ENCODE measurements at places on chromosomes 6 and 20. TPM values are rescaled to one million over a fixed set of nuclear protein-coding genes. Genes with fewer than 3 reads are reported as not detected.
A peak's percentile ranks its signal among the peaks of the same experiment; 100 is the strongest.

- peak; percentile 86 for DNase-seq
These were observed 2.1 kb upstream of the HIVEP1 start for GRCh38 chr6:12009876-12010634.

DNA sequence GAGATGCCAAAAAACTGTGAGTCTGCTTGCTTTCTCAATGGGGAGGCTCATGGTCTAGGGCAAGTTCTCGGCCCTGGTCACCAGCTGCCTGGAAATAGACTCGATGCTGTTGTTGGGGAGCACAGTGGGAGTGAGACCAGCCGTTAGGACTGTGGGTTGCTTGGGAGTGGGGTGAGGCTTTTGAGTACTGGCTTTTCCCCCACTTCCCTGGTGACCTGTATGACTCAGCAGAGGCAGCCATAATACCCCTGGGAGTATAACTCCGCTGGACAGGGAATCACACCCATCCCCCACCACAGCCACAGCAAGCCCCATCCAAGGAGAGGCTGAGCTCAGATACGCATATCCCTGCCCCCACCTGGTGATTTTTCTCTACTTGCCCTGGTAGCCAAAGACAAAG, 48.9 kb upstream of the OGFRL1 start:
- no peak for DNase-seq

- no peak for DNase-seq
These were observed 11.8 kb upstream of the SNRPC start for GRCh38 chr6:34745277-34746103.

- DNase-seq = peak; percentile 75
These were observed 15.2 kb downstream of the RSPH4A start for GRCh38 chr6:116631379-116631990.

DNA sequence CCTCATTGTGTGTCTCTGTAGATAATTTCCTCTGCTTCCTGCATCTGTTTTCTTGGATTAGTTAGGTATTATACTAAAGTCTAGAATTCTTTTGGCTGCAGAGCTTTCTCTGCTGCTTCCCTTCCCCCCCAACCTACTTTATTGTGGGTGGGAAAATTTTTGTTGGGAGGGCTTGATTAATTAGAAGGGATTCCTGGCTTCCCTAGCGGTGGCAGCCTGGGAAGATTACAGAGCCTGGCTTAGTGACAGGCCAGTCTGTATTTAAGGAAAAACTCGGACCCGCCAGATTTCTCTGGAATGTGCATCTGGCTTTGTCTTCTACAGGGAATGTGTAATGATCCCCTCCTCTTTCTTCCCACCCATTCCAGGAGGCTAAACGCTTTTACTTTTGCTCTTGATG, 31.2 kb downstream of the SLX4IP start:
- DNase-seq = peak; percentile 86

DNA sequence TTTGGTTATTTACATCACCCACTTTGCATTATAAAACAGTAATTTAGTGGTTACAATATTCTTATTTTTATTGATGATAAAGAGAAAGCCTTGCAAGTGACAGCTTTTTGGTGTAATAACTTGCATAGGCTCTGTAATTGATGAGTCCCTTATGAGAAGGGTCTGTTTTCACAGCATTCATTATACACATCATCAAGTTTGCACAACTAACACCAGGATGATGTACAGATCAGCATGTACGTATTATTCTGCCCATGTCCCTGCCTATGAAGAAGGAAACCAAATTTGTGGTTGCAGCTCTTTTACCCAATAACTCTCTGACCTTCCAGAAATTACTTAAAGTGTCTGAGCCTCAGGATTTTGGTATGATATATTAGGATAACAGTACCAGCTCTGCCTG, 59.2 kb downstream of the CLVS2 start:
- DNase-seq = no peak

DNA sequence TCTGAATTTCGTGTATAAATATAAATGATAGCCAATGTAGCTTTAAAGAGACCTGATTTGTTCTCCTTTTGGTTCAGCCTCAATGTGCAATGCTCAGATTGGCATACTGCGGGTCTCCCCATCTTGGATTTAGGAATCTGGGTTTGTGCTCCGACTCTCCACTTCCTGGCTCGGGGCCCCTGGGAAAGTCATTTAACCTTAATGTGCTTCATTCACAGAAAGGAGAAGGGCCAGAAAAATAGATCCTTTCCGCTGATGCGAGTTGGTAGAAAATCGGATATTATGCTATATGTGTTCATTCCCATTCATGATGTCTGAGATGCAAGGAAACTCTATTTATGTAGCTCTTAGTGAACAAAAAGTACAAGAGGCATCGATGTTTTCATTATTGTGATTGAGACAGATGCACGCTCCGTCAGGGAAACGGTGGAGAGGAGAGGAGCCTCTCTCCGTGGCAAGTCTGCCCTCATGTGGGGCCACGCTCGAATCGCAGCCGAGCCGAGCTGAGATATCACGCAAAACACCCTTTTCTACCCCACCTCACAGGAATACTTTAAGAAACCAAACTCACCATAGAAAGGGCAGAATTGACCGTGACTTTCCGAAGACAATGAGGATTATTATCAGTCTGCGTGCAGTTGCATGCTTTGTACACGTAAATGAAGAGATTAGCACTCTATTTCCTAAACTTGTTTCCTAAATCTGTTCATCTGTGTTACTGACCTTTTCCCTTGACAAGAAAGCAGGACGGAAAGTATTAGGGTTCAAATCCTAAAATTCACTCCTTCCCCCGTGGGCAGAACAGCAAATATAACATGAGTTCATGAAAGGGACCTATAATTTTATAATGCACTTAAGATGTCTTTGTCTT, 136.6 kb downstream of the COL9A1 start:
- peak; percentile 38 for DNase-seq

CCDC170 gene
- not detected for total RNA-seq

TPBG gene
- total RNA-seq = 9.4 TPM
